ENCODE measurements at places on chromosomes 7 and 10.

GRCh38 chr10:80259405-80259871 is 30.0 kb downstream of the MAT1A start:
- no peak for DNase-seq

DNA sequence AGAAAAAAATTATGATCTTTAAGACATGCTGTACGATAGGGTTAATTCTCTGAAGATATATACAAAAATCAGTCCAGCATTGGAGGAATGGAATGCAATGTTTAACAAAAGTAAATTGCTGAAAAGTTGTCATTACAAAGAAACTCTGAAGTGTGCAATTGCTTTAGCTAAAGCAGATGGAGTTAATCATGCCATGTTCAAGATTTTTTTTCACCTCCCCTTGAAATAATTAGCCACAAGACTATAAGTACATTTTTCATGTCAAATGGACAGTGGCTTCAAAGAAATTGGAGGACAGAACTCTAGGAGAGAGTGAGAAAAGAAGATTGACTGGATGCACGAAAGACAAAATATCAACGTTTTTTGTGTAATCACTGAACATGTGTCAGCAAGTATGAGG is 63.1 kb upstream of the MEOX2 start:
- DNase-seq, result no peak

DNA sequence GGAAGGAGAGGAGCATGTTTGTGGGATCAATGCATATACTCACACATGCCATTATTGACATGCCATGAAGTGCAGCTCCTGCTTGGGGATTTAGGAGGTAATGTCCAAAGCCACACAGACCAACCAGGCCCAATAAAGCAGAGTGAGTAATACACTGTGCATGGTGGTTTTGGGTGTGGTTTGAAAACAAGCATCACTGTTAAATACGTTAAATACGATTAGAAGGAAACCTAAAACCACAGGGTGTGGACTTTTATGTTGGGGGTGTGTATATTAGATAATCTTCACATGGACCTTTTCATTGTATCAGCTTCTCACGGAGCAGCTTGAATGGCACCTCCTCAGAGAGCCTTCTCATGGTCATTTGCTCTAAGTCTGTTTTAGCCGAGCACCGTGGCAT is 10.4 kb upstream of the EIF3A start:
- peak; percentile 52 for DNase-seq

DNA sequence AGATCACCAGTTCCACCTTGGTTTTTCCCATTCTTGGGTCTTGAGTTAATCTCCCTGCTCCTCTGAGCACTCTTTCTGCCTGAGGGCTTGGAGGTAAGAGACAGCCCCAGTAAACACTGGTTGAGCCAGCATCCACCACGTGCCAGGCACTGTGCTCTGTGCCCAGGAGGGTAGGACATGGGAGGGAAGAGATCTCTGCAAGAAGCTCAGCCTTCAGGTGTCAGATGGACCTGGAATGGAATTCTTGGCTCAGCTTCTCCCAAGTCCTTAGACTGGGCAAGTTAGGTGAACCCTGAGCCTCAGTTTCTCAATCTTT is 2.5 kb downstream of the ZYX start:
- DNase-seq, result no peak

DNA sequence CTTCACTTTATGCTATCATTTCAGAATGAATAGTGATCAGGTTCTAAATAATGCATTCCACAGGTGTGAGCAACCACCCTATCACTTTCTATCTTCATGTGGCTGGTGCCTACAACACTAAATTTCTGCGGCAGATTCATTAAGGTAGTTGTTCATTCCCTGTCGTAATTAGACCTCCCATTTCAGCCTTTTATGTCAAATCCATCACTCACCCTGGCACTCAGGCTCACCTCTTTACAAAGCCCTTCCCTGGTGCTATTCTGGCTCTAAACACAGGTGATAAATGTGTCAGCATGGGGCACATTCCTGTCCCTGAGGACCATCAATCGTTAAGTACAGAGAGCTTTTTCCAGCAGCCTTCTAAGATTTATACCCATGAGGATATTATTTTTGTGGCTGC is 300.0 kb upstream of the C7orf33 start:
- no peak for DNase-seq

GRCh38 chr7:131131746-131132431 is 195.8 kb upstream of the MKLN1 start:
- no peak for DNase-seq

GRCh38 chr7:16463949-16464715 is 1.4 kb downstream of the SOSTDC1 start:
- DNase-seq, result no peak

DNA sequence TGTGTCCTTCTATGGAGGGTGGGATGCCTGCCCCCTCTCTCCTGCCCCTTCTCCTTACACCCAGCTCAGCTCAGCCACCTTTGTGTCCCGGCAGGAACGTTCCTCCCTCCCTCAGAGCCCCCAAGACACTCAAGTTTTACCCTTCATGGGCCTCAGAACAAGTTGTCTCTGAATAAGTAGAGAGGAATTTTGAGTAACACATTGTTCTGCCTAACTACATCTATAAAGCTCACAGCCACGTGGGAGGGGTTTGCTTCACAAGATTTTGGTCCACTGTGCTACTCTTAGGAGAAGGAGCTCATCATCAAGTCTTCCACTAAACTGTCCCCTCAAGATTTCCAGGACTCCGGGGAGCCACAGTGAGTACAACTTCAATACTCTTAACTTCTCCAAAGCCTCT is 51.6 kb upstream of the ZNF32 start:
- no peak for DNase-seq
